ENCODE measurements at places on chromosomes 7 and 10. TPM values are rescaled to one million over a fixed set of nuclear protein-coding genes. Genes with fewer than 3 reads are reported as not detected.

The NDUFB8 gene
- total RNA-seq, result 164 TPM

The NRCAM gene
- 13.6 TPM for total RNA-seq

The ADRA2A gene
- 1.0 TPM for total RNA-seq

The MYH16 gene
- total RNA-seq, result not detected

The NOS3 gene
- total RNA-seq, result 6.7 TPM

The PTPRN2 gene
- 4.2 TPM for total RNA-seq

The TAS2R5 gene
- total RNA-seq, result 2.7 TPM

The AVPI1 gene
- 6.7 TPM for total RNA-seq

DNA sequence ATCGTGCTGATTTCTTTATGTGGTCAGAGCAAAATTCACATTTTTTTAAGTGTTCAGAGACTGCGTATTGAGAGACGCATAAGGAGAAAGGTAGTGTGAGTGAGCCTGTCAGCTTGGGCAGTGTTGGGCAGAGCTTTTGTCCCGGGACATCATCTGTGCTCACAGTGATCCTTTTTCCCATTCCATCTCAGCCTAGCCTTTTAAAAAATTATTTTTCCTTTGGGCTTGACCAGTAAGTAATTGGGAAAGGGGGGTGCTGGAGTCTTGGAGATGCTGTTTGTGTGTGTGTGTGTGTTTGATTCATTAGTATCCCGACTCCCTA is 1.5 kb downstream of the NRF1 start:
- DNase-seq, result no peak
- no peaks in the 10 kb centered on the region for H3K27me3 ChIP-seq
- peaks cover 28% of the 10 kb centered on the region for H3K4me1 ChIP-seq
- H3K36me3 ChIP-seq, result no peaks in the 10 kb centered on the region
- no peak overlapping the region for H3K27ac ChIP-seq
- peak overlapping the region; percentile 55 for H3K4me3 ChIP-seq

DNA sequence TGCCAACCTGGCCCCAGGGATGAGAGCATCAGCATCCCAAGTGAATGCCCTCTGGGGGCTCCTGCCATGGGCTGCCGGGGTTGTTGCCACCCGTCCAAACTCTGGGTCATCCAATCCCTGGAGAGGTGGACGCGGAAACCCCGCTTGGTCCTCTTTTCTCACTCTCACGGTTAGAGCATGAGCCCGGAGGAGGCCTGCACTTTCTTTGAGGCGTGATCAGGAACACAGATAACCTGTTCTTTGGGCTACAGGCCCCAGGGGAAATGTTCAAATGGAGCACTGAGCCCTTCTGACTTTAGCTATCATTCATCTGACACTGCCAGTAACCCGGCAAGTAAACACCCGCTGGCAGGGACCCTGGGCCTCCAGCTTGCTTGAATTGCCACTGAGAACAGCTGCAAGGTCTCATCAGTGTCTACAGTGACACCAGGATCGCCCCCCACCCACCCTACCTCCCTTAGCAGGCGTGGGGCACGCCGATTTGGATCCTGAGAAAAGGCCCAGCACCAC is 29.4 kb upstream of the SLF2 start:
- H3K36me3 ChIP-seq, result no peaks in the 10 kb centered on the region
- no peaks in the 10 kb centered on the region for H3K4me1 ChIP-seq
- DNase-seq, result no peak
- no peaks in the 10 kb centered on the region for H3K27me3 ChIP-seq

GRCh38 chr7:111103678-111104274 is 12.8 kb downstream of the LRRN3 start:
- H3K27me3 ChIP-seq, result no peaks in the 10 kb centered on the region
- no peak overlapping the region for H3K27ac ChIP-seq
- no peak for DNase-seq
- no peaks in the 10 kb centered on the region for H3K36me3 ChIP-seq
- H3K4me1 ChIP-seq, result peaks cover 5% of the 10 kb centered on the region
- no peak overlapping the region for H3K4me3 ChIP-seq

- peaks cover 39% of the 10 kb centered on the region for H3K4me1 ChIP-seq
- H3K27me3 ChIP-seq, result no peaks in the 10 kb centered on the region
- no peaks in the 10 kb centered on the region for H3K36me3 ChIP-seq
- no peak for DNase-seq
These were observed 26.7 kb downstream of the ELMO1 start for GRCh38 chr7:37421861-37422500.

GRCh38 chr7:98091061-98091460 is 15.6 kb upstream of the LMTK2 start:
- no peak for DNase-seq
- no peak overlapping the region for H3K27ac ChIP-seq
- no peaks in the 10 kb centered on the region for H3K27me3 ChIP-seq
- no peak overlapping the region for H3K4me3 ChIP-seq

GRCh38 chr7:148118371-148118770 is 472.2 kb upstream of the C7orf33 start:
- no peak overlapping the region for H3K27ac ChIP-seq
- no peaks in the 10 kb centered on the region for H3K36me3 ChIP-seq
- H3K27me3 ChIP-seq, result no peaks in the 10 kb centered on the region
- H3K4me3 ChIP-seq, result no peak overlapping the region
- no peak for DNase-seq

- H3K27me3 ChIP-seq, result no peaks in the 10 kb centered on the region
- H3K4me1 ChIP-seq, result peaks cover 14% of the 10 kb centered on the region
- no peak overlapping the region for H3K4me3 ChIP-seq
- no peak overlapping the region for H3K27ac ChIP-seq
- no peak for DNase-seq
These were observed 6.2 kb downstream of the PRKG1 start for GRCh38 chr10:51080311-51081006.

DNA sequence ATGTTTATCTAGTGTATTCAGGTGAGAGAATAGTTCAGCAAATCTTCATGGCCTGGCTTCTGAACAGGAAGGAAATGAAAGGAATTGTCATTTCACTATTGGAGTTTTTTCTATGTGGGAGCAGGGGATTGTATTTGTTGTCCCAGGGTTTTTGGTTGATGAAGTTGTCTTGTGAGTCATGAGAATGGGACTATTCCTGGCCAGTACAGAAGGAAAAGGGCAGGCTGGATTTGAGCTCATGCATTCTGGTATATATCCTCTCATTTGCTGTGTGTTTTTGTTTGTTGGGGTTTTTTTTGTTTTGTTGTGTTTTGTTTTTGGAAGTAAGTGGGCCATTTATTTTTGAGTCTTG is 101.2 kb upstream of the MKLN1 start:
- no peak for DNase-seq
- H3K27ac ChIP-seq, result peak overlapping the region; percentile 75
- H3K4me1 ChIP-seq, result peaks cover 18% of the 10 kb centered on the region
- no peaks in the 10 kb centered on the region for H3K27me3 ChIP-seq
- H3K4me3 ChIP-seq, result no peak overlapping the region

GRCh38 chr10:33900596-33900995 is 566.1 kb upstream of the NRP1 start:
- no peak overlapping the region for H3K27ac ChIP-seq
- no peaks in the 10 kb centered on the region for H3K36me3 ChIP-seq
- peaks cover 6% of the 10 kb centered on the region for H3K4me1 ChIP-seq

- no peak for DNase-seq
- H3K4me1 ChIP-seq, result no peaks in the 10 kb centered on the region
- no peak overlapping the region for H3K4me3 ChIP-seq
These were observed 26.7 kb downstream of the CXCL12 start for GRCh38 chr10:44358080-44358771.

GRCh38 chr10:103739039-103739764 is 116.2 kb downstream of the SH3PXD2A start:
- H3K27me3 ChIP-seq, result no peaks in the 10 kb centered on the region
- H3K27ac ChIP-seq, result no peak overlapping the region
- no peaks in the 10 kb centered on the region for H3K36me3 ChIP-seq
- H3K4me1 ChIP-seq, result peaks cover 16% of the 10 kb centered on the region
- DNase-seq, result no peak

GRCh38 chr7:134448356-134449229 is 10.3 kb downstream of the AKR1B1 start:
- H3K4me3 ChIP-seq, result no peak overlapping the region
- H3K27ac ChIP-seq, result no peak overlapping the region
- no peak for DNase-seq

DNA sequence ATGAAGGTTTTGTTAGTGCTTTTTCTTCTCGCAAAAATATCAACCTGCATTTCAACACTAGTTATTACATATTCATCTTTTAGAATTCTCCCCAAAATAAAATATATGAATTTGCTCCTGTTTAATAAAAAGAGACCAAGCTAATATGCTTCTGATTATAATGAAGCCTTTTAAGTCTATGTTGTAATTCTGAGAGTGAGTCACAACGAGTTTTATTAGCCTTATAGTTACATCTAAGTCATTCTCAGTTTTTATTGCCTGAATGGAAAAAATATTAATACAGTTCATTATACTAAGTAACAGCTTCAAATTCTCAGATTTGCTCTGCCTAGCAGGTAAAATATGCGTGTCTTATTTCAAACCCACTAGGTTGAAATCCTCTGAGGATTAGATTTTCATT is 152.4 kb upstream of the CELF2 start:
- no peak overlapping the region for H3K27ac ChIP-seq
- DNase-seq, result no peak
- no peaks in the 10 kb centered on the region for H3K36me3 ChIP-seq
